Trophoblast cell (in vitro differentiated cells and primary cell): ENCODE measurements at places on chromosomes 16 and 17.

- no peak overlapping the region for H3K27ac ChIP-seq
- no peak overlapping the region for H3K4me3 ChIP-seq
- H3K27me3 ChIP-seq, result no peaks in the 10 kb centered on the region
- peaks cover 11% of the 10 kb centered on the region for H3K4me1 ChIP-seq
Measured at GRCh38 chr17:18946536-18946935, 5.4 kb upstream of the SLC5A10 start.

DNA sequence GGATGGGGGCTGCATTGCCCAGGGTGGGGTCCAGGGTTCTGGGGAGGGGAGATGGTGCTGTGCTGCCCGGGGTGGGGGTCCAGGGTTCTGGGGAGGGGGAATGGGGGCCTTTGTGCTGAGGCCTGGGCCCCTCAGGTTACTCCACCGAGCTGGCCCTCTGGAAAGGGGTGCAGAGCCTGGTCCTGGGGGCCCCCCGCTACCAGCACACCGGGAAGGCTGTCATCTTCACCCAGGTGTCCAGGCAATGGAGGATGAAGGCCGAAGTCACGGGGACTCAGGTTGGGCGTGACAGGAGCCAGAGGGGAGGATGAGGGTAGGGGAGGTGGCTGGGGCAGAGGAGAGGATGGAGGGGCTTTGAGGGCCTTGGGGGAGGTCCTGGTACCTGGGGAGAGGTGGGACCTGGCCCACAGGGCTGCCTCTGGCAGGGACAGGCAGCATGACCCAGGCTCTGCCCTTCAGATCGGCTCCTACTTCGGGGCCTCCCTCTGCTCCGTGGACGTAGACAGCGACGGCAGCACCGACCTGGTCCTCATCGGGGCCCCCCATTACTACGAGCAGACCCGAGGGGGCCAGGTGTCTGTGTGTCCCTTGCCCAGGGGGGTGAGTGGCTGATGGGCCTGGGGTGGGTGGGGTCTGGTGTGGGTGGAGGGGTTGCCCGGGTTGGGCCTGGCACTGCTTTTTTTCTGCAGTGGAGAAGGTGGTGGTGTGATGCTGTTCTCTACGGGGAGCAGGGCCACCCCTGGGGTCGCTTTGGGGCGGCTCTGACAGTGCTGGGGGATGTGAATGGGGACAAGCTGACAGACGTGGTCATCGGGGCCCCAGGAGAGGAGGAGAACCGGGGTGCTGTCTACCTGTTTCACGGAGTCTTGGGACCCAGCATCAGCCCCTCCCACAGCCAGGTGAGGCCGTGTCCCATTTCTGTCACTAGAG lies 7.8 kb downstream of the ITGAX start:
- no peak for DNase-seq
- H3K36me3 ChIP-seq, result no peaks in the 10 kb centered on the region
- H3K27ac ChIP-seq, result no peak overlapping the region
- no peak overlapping the region for H3K4me3 ChIP-seq
- no peaks in the 10 kb centered on the region for H3K27me3 ChIP-seq
- H3K4me1 ChIP-seq, result no peaks in the 10 kb centered on the region

DNA sequence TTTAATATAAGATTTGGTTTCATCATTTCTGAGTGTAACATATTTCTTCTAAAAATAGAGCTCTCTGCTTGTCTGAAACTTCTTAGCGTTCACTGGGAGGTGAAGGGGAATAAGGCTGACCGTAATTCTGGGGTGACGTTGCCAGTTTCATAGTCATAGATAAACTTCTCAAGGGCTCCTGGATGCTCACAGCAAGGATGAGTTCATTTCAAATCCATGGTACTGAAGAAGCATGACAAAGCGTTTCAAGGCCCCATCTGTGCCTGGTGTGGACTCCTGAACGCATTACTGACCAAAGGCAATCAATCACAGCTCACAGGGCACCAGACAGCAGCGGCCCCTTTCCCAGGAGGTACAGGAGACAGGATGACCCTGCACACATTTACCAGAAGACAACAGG lies 12.0 kb upstream of the EVPL start:
- no peak overlapping the region for H3K27ac ChIP-seq
- H3K36me3 ChIP-seq, result peaks cover 53% of the 10 kb centered on the region
- no peak for DNase-seq

DNA sequence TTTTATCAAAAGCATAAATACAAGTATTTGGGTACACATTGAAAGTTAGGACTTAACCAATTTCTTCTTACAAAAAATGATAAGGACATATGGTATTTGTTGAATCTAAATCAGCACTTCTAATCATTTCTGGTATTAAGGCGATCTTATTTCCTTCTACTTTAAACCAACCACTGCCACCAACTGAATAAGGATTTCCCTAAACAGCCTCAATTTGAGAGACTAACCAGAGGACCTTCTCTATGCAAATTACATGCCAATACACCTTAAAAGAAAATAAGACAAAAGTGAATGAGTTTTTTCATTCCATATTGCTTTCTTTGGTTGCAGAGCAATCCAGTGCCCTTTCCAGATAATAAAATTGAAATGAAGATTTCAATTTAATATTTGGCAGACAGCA lies 45.5 kb downstream of the GNA13 start:
- DNase-seq, result no peak
- H3K4me1 ChIP-seq, result no peaks in the 10 kb centered on the region
- H3K27ac ChIP-seq, result no peak overlapping the region
- no peaks in the 10 kb centered on the region for H3K27me3 ChIP-seq
- H3K4me3 ChIP-seq, result no peak overlapping the region

- H3K4me1 ChIP-seq, result no peaks in the 10 kb centered on the region
- no peak overlapping the region for H3K4me3 ChIP-seq
- H3K27ac ChIP-seq, result no peak overlapping the region
- no peaks in the 10 kb centered on the region for H3K36me3 ChIP-seq
- H3K27me3 ChIP-seq, result no peaks in the 10 kb centered on the region
Measured at GRCh38 chr17:74725111-74725510, 11.9 kb upstream of the RAB37 start.

GRCh38 chr17:65751263-65751662 lies 189.8 kb upstream of the AXIN2 start:
- DNase-seq, result peak; percentile 46
- no peak overlapping the region for H3K27ac ChIP-seq
- H3K36me3 ChIP-seq, result no peaks in the 10 kb centered on the region
- no peak overlapping the region for H3K4me3 ChIP-seq
- H3K4me1 ChIP-seq, result no peaks in the 10 kb centered on the region

GRCh38 chr17:75983501-75984181 lies 4.6 kb downstream of the TEN1 start:
- H3K27ac ChIP-seq, result peak overlapping the region; percentile 87
- H3K4me1 ChIP-seq, result peaks cover 22% of the 10 kb centered on the region
- H3K27me3 ChIP-seq, result no peaks in the 10 kb centered on the region
- DNase-seq, result peak; percentile 87
- H3K36me3 ChIP-seq, result no peaks in the 10 kb centered on the region

GRCh38 chr17:56985371-56986162 lies 7.6 kb downstream of the SCPEP1 start:
- no peak overlapping the region for H3K4me3 ChIP-seq
- H3K36me3 ChIP-seq, result peaks cover 5% of the 10 kb centered on the region
- no peaks in the 10 kb centered on the region for H3K27me3 ChIP-seq
